ENCODE measurements at places on chromosomes 16 and 17. TPM values are rescaled to one million over a fixed set of nuclear protein-coding genes. Genes with fewer than 3 reads are reported as not detected.
A peak's percentile ranks its signal among the peaks of the same experiment; 100 is the strongest.

DNA sequence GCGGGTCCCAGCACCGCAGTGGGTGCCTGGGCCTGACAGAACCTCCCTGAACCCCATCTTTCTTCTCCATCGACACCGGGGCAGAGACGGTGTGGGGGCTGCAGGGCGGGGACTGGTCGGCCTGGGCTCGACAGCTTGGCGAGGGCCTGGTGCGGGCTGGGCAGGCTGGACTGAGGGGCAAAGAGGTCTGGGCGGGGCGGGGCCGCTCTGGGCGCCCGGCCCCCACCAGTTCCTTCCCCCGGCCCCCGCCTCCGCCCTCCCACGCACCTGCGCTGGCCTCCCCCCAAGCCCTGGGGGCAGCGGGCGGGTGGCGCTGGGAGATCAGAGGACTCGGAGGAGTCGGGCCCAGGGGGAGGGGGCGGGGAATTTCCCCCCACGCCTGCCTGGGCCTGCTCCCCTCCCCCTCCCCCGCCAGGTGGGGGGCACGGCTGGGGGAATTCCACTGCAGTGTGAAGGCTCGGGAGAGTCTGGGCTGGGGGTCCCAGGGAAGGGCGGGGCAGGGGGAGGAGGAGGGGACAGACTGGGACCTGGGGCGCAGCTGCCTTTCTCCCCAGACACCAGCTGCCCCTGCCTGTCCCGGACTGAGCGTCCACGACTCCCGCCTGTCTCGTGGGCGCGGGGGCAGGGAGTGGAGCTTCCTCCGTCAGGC, 877 bp upstream of the KREMEN2 start:
- H3K27me3 ChIP-seq = peaks cover 19% of the 10 kb centered on the region
- H3K27ac ChIP-seq = no peak overlapping the region
- H3K4me1 ChIP-seq = no peaks in the 10 kb centered on the region
- H3K4me3 ChIP-seq = no peak overlapping the region
- H3K36me3 ChIP-seq = no peaks in the 10 kb centered on the region

DNA sequence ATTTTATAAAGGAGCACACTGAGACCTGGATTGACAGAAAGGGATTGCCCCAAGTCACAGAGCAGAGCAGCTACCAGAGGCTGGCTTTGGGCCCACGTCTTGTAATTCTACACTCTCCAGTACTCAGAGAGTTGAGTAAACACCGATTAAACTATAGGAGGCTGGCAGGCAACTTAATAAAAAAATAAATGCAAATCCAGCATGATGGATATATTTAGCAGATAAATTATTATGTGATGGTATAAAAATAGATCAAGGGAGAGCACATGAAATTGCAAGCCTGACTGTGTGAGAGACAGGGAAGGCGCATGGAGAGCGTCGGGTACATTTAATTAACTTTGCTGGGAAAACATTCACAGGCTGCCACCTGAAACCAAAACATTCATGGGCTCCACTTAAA, 87.7 kb upstream of the CCL2 start:
- H3K4me3 ChIP-seq = no peak overlapping the region
- DNase-seq = no peak
- no peak overlapping the region for H3K27ac ChIP-seq

- no peak for DNase-seq
- H3K27me3 ChIP-seq = no peaks in the 10 kb centered on the region
- no peaks in the 10 kb centered on the region for H3K36me3 ChIP-seq
Observed at GRCh38 chr16:13154799-13155198, 253.4 kb downstream of the SHISA9 start.

DNA sequence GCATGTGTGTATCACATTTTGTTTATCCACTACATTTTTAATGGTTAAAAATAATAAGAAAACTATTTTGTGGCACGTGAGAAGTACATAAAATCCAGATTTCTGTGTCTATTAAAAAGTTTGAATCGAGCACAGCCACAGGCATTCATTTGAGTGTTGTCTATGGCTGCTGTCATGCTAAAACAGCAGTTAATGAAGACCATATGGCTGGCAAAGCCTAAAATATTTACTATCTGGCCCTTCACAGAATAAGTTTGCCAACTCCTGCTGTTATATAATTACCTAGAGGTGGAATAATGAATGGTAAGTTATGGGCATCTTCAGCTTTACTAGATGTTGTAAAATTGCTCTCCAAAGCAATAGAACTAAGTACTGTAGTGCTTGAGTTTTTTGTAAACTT, 30.5 kb downstream of the TMEM98 start:
- H3K27ac ChIP-seq = no peak overlapping the region
- DNase-seq = no peak

DNA sequence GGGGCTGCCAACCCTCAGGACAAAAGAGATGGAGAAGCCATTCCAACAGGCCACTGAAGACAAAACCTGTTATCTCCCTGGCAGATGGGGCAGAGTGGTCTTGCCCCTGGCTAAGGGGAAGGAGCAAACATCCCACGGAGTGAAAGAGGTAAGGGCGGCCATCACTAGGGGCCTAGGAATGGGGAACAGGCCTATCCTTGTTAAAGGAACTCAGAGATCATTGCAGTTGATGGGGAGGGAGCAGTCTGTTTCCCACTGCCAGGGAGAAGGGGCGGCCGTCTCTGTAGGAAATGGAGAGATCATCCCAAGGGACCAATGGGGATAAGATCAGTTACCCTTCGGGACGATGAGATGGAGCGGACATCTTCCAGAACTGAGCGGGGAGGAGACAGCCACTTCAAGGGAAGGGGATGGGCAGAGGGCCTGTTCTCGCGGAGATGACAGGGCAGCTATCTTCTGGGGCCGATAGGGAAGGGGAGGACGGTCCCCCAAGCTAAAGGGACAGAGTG, 581 bp upstream of the TMEM208 start:
- peak overlapping the region; percentile 98 for H3K4me3 ChIP-seq
- peaks cover 4% of the 10 kb centered on the region for H3K4me1 ChIP-seq
- no peaks in the 10 kb centered on the region for H3K36me3 ChIP-seq
- H3K27ac ChIP-seq = peak overlapping the region; percentile 79

DNA sequence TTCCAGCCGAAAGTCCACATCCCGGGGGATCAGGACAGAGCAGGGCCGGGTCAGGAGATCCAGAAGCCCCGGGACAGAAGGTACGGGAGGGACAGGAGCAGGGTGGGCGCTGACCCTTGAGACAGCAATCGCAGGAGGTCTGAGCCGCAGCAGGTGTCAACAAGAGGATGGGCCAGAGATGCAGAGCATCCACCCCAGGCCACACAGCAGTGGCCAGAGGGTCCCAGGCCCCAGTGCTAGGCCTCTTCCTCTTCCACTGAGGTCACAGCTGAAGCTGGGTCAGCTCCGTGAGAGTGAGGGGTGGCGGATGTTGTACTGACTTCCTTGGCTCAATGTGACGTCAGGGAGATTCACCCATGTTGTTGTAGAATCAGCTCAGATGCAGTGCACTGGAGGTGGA, 8.7 kb upstream of the RNF213 start:
- H3K27me3 ChIP-seq = no peaks in the 10 kb centered on the region
- H3K36me3 ChIP-seq = no peaks in the 10 kb centered on the region
- no peaks in the 10 kb centered on the region for H3K4me1 ChIP-seq
- H3K27ac ChIP-seq = no peak overlapping the region
- H3K4me3 ChIP-seq = no peak overlapping the region

STX1B gene
- total RNA-seq = 2.6 TPM

LITAFD gene
- total RNA-seq = not detected

All from uterus (tissue), 4 donors.